ENCODE measurements at places on chromosomes 4 and X.

- peak; percentile 31 for DNase-seq
These were observed 9.6 kb upstream of the DLG3 start for GRCh38 chrX:70434914-70435586.

DNA sequence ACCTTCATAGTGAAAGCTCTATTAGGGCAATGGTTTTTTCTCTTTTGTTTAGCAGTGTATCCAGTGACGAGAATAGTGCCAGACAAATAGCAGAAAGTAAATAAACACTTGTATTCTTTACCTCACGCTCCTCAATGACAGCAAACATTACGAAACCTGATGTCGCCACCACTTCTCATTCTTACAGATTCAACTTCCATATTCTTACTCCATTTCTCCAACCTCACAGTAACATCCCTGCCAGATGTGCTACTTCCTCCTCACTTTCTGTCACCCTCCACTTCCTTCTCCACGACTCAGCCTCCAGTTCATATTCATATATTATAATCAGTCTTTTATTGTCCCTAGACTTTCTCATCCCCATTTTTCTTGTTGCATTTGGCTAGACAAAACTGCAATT lies 1956.2 kb upstream of the AGA start:
- DNase-seq: no peak

DNA sequence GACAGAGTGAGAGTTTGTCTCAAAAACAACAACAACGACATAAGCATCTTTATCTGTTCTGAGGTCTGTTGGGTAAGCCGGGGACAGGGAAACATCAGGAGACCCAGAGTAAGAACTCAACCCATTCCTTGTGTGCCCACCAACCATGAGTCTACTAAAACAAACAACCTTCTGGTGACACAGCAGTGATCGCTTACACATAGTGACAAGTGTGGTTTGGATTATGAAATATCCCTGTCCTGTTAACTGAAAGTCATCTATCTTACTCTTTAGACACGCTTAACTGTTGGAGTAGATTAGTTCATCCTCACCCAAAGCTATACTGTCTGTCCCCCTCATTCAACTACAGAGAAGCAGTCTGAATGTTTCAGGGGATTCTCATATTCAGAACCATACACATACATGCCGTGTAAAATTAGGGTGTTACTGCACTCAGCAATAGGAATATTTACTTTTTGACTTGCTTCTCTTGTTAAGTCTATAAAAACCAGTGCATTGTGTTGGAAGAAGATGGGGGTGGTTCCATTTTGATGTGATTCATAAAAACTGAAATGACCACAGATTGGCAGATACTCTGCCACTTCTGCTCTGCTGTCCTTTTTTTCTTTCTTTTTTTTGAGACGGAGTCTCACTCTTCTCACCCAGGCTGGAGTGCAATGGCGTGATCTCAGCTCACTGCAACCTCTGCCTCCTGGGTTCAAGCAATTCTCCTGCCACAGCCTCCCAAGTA lies 27.4 kb downstream of the PHKA2 start:
- no peak for DNase-seq

DNA sequence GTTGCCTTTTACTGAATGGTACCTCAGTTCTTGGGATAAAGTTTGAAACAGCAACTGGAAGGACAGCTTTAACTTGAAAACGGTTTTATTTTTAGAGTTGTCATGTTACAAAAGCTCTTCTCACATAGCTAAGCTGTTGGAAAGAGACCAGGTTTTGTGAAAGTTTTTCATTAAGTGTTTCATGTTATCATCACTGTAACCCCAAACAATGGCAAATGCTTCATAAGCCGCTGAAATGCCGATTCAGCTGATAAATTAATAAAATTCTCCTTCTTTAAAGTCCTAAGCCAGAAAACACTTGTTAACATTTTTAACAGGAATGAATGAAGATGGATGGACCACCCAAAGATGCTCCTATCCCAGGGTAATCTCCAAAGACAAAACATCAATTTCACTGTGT lies 76.1 kb upstream of the IRF2 start:
- DNase-seq: no peak

DNA sequence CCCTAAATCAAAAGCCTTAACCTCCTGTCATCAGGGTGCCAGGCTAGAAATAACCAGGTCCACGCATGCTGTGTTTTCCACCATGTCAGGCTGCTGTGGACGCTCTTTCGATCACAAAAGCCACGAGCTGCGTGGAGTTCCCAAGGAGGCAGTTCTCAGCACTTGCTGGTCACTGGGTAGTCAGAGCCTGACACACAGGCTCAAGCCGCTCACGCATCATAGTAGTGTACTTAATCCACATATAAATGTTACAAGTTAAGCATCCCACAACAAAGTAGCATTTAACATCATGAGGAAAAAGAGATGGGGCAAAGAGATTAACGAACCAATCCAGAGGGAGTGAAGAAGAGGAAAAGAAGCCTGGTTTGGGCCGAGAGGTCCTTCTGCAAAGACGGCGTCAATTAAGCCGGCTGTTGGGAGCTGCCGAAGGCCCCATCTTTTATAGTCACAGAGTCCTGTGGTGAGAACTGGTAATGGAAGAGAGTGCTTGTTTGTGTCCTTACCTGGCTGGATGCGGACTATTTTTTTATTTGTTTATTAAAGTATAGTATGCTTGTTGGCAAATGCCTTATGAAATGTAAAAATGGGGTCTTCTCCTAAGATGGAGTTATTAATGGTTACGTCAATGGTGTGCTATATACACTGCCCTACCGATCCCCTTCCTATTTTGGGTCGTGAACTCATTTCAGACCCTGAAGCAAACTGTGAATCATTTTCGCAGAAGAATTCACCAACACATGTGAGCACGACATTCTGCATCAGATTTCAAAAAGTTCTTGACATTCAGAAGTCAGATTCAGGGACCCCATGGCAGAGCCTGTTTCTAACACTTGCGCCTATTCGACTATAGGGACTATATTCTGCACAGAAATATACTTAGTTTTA lies 675 bp downstream of the PRIMPOL start:
- DNase-seq: no peak

DNA sequence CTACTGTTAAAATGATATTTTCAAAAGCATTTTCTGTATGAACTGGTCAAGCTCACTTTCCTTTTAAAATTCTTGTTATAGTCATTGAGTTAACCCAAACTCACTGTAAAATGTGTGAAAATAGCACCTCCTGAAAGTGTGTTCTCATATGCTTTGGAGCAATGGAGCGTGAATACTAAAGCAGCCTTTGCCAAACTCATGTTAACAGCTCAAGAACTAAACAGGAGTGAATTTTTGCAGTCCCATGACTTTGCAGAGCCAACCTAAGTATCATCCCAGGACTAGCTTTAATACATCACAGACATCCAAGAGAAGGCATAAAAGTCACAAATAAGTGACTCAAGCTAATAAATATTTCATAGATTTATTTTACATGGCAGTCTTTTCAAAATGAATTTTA lies 2.3 kb downstream of the AMMECR1 start:
- DNase-seq: no peak

DNA sequence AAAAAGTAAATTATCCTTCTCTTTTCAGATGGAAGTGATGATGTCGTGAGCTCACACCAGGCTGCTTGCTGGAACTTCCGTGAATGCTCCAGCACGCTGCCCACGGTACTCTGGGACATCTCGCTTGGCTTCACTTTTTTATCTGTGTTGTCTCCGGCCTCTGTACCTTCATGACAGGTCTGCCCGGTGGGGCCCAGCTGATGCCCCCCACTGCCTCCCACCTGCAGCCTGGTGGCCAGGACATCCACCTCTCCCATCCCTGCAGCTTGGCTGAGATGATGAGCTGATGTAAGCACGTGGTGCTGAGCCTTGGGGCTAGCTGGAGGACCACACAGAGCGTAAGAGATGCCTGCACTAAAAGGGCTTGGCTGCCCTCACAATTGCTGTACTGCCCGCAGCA lies 59.0 kb upstream of the HELT start:
- DNase-seq: no peak

GRCh38 chr4:21827575-21827974 lies 121.0 kb downstream of the KCNIP4 start:
- no peak for DNase-seq

DNA sequence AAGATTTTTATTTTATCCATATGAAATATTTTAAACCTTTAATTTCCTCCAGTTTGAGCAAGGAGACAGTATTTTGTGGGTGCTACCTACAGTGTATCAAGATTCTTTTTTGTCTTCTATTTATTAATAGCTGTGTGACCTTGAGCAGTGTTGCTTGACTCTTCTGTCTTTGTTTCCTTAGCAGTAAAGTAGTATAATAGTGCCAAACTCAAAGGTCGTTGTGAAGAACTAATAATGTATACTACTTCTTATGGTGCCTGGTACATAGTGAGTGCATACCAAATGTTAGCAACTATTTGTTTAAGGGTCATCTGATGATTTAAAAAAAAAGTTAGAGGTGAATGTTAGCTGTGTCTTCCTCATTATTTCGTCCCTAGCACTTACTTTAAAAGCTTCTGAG lies 30.5 kb downstream of the SMARCAD1 start:
- no peak for DNase-seq

DNA sequence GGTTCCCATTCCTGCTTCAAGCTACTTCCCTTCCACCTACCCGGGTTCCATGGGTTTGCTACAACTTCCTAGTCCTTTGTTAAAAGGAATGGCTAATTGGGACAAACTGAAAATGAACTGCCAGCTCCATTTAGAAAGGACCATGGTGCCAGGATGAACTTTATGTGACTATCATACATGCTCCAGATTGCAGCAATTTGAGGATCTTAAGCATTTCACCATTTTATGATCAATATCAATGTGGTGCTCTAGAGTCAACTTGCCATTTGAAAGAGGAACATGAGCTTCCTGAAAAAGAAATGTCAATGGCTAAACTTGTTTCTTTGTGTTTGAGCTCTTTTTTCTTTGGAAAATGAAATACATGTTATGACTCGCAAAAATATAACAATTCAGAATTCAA lies 92.7 kb upstream of the IL15 start:
- no peak for DNase-seq

GRCh38 chr4:84697159-84697558 lies 114.2 kb downstream of the CDS1 start:
- no peak for DNase-seq

DNA sequence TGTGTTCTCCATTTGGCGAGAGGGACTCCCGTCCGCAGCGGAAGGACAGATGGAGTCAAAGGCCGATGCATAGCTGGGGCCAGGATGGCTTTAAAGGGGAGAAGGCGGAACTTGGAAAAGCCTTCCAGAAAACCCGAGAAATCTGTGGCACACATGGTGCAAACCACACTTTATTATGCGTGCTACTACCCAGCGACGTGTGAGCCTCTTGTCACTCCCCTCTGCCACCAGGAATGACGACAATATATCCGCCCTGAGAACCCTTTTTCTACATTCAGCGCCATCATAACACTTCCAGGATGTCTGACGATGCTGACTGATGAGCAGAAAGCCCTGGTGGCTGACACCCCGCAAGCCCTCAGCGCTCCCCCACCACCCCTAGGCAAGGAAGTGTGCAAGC lies 689 bp upstream of the DCHS2 start:
- DNase-seq: no peak

- DNase-seq: peak; percentile 78
These were observed 19.2 kb upstream of the WFS1 start for GRCh38 chr4:6250235-6250983.

DNA sequence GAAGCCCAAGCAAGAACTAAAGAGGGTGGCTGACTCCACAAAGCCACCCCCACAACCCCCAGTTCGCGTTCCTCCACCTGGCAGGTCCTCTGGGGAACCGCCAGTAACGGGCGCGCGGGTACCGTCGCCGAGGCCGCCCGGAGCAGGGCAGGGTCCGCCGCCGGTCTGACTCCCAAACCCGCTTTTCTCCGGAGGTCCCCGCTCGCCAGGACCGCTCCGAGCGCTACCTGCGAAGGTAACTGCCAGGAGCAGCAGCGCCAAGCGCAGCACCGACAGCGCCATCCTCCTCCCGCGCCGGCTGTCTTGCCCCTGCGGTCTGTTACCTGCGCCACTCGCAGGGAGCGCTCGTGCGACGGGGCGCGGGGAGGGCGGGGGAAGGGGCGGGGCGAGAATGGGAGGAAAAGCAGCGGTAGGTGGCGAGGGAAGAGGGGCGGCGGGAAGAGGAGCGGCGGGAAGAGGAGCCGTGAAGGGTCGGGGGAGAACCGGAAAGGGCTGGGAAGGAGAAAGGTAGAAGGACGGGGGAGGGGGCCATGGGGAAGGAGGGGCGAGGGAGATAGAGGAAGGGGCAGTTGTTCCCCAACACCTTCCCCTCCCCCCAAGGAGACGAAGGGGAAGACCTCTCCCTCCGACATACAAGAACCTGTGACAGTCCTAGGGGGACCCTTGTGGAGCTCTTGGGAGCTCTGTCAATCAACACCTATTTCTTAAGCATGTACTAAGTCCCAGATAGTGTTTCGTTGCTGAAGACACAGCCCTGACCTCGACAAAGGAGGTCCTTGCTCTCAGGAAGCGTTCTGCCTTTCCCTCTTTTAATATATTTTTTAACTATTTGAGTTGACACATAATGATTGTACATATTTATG lies at the start of gene SPINK2:
Gene SPINK2, minus strand, starts transcription at position 321 of the 863 bp plus-strand sequence. Its CDS starts 39 bp downstream, at position 282.
- DNase-seq: peak; percentile 73

GRCh38 chrX:83260288-83260687 lies 247.8 kb upstream of the POU3F4 start:
- no peak for DNase-seq

GRCh38 chr4:99362768-99363167 lies 10.2 kb upstream of the ADH1C start:
- DNase-seq: no peak

- no peak for DNase-seq
These were observed 389.1 kb upstream of the PCDH7 start for GRCh38 chr4:30330894-30331652.

- DNase-seq: no peak
These were observed 105.8 kb upstream of the NWD2 start for GRCh38 chr4:37138789-37139188.

GRCh38 chrX:8981723-8982122 lies 52.2 kb downstream of the FAM9B start:
- DNase-seq: no peak

DNA sequence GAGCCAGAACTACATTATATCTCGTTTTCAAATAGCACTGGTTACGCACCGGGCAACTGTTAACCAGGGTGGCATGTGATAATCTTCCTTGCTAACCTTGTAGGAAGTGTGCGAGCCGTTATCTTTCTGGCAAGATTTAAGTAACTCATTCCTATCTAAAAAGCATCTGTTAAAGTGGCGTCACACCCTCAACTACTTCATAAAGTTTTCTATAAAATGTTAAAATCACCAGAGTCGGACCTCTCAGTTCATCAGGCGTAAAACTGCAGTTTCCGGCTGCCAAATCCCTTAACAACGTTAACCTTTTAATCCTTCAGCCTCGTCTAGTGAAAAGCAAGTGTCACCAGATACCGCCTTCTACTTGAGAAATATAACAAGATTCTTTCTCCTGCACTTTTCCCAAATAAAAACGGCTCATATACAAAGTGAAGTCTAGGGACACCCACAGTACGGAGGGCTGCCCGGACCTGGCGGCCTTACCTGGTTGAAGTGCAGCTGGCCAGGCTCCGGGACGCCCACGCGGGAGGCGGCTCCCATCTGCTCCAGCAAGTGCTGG lies 1.2 kb downstream of the SLC39A8 start:
- DNase-seq: no peak

DNA sequence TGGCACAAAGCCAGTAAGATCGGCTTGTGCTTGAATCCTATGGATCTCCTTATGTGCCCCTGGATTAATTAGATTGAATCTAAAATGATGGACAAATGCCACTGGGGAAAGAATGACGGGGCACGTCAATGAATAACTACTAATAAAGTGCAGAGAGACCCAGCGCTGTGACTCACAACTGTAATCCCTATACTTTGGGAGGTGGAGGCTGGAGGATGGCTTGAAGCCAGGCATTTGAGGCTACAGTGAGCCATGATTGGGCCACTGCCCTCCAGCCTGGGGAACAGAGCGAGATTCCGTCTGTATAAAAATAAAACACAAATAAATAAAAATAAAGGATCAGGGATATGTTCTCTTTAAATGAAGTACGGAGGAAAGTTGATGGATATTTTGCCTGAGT lies 179.4 kb downstream of the DCHS2 start:
- DNase-seq: no peak

Data from CD4-positive, alpha-beta T cell treated with Interleukin-10 for 1 hour (primary cell).